ENCODE measurements at places on chromosomes 4 and X.
A peak's percentile ranks its signal among the peaks of the same experiment; 100 is the strongest.

GRCh38 chrX:124347242-124347641 is 879 bp downstream of the SH2D1A start:
- DNase-seq: no peak

DNA sequence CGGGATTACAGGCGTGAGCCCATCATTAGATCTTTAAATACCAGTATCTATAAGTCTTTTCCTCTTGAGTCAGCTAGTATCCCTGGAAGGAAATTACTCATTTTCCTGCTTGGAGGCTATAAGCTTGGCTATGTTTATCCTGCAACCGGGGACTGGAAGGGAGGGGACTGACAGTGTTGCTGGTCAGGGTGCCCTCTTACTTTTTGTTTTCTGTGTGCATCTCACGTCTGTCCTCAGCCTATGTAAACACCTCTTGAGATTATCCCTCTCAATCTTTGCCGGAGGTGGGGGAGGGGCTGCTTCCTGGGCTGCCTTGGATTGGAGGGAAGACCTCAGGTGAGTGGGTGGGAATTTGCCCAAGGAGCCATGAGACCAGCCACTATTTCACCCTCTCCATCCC is 37.0 kb downstream of the HTT start:
- peak; percentile 86 for DNase-seq

DNA sequence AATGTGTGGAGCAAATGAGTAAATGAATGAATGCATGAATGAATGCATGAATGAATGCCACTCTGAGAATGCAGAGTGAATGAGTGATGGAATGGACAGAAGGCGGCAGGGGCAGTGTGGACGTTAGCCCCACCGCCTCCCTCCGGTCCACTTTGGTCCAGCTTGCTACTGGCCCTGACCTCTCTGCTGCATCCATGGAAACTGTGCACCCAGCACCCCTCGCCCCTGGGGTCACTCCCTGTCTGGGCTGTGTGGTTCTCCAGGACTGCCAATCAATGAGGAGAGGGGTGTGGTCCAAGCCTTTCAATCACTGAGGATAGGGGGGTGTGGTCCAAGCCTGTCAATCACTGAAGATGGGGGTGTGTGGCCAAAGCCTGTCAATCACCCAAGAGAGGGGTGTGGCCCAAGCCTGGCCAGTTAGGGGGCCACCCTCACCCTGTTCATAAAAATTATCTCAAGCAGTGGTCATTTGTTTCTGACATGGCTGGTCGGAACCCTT is 39.2 kb upstream of the ASMTL start:
- DNase-seq: no peak

DNA sequence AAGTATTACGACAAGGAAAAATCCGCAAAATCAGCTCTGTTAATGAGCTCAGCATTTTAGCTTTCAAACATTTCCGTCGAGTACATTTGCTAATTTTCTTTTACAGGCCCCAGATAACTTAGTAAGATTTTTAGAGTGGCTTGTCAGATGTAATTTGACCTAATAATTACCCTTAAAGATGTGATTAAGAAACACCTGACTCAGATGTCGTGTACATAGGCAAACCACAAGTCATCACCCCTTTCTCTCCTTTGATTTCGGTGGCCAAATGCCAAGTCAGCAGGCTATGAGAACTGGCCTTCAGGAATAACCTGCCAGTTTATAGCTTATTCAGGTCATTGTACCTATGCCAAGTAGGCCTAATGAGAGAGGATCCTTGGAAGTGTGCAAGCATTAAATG is 369.6 kb downstream of the PCDH7 start:
- peak; percentile 80 for DNase-seq
